Psoas muscle (tissue), 8 donors: ENCODE measurements at places on chromosomes 7 and 10. TPM values are rescaled to one million over a fixed set of nuclear protein-coding genes. Genes with fewer than 3 reads are reported as not detected.
A peak's percentile ranks its signal among the peaks of the same experiment; 100 is the strongest.

- H3K4me1 ChIP-seq: no peaks in the 10 kb centered on the region
- H3K4me3 ChIP-seq: no peak overlapping the region
- H3K27ac ChIP-seq: no peak overlapping the region
- no peaks in the 10 kb centered on the region for H3K27me3 ChIP-seq
- no peaks in the 10 kb centered on the region for H3K36me3 ChIP-seq
- DNase-seq: no peak
These were observed 434.5 kb downstream of the SUGCT start for GRCh38 chr7:40569326-40569725.

DNA sequence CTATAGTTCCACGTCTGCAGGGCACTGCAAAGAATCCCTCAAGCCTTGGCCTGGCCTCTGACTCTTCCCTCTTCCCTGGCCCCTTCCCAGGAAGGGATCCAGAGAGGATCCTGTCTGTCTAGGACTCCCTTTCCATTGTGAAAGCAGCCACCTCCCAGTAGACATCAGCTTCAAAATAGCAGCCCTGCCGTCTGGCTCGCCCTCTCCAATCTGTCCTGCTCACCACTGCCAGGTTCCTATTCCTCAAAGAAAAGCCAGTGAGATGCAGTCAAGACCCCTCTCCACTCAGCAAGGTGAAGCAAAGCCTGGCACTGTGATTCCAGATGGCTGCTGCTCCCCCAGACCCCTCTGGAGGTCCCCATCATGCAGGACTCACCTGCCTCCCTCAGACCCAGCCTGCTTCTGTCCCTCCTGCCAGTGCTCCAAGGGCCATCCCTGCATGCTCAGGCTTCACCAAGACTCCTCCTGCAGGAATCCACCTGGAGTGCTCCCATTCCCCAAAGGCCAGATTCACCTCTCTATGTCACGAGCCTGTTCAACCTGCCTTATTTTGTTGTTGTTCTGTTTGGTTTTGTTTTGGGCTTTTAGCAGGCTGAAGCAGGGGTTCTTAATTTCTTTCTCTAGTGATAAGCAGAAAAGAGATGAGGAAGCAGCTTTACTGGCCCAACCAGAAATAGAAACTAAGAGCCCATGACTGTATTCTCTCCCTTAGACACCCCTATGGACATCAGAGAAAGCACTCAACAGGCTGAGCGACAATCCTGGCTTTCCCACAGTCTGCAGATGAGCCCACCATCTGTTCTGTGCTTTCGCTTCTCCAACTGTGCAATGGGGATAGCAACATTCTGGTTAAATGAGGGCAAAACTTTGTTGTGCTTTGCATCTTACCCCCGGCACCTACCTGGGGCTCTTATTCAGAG is 305.1 kb downstream of the GRID1 start:
- no peak overlapping the region for H3K27ac ChIP-seq
- no peaks in the 10 kb centered on the region for H3K4me1 ChIP-seq
- no peak for DNase-seq
- H3K4me3 ChIP-seq: no peak overlapping the region
- H3K36me3 ChIP-seq: no peaks in the 10 kb centered on the region
- H3K27me3 ChIP-seq: no peaks in the 10 kb centered on the region

- peak overlapping the region; percentile 6 for H3K4me3 ChIP-seq
- peaks cover 44% of the 10 kb centered on the region for H3K4me1 ChIP-seq
- no peaks in the 10 kb centered on the region for H3K36me3 ChIP-seq
- peak overlapping the region; percentile 80 for H3K27ac ChIP-seq
These were observed 46.1 kb upstream of the SEPTIN7 start for GRCh38 chr7:35754741-35755140.

GRCh38 chr7:133550145-133550544 is 297.3 kb downstream of the EXOC4 start:
- DNase-seq: no peak
- H3K27me3 ChIP-seq: no peaks in the 10 kb centered on the region
- H3K36me3 ChIP-seq: no peaks in the 10 kb centered on the region
- H3K4me1 ChIP-seq: peaks cover 4% of the 10 kb centered on the region
- no peak overlapping the region for H3K4me3 ChIP-seq

DNA sequence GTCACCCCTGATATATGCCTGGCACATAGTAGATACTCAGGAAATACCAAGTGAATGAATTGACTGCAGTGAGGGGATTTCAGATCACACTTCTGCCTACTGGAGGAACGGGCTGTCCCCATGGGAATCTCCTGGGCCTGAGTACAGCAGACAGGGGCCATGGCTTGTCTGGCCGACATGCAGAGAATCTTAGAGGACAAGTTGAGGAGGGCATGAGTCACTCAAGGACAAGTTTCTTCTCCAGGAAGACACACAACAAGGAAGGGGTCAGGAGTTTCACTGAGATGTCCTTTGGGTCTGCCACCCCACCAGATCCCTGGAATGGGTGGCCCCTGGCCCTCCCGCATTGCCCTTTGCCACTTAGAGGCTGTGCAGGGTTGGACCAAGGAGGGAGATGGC is 20.7 kb downstream of the PLPP4 start:
- no peak overlapping the region for H3K27ac ChIP-seq
- H3K4me1 ChIP-seq: no peaks in the 10 kb centered on the region
- no peak overlapping the region for H3K4me3 ChIP-seq
- H3K36me3 ChIP-seq: no peaks in the 10 kb centered on the region

DNA sequence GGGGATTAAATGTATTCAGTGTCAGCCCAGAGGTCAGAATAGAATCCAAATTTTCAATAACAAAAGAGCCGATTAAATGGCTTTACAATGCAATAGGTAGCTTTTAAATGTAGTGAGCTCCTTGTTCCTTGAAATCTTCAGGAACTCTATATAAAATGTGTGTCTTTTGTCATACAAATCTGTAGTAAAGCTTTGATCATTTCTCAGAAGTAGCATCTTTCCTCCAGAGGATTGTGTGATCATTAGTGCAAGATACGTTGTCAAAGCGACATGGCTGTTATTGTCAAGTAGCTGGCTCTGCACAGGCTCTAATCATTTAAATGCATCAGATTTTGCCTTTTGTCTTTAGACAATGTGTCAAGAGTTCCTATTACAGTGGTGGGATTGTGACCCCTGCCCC is 116.1 kb upstream of the NAMPT start:
- H3K4me1 ChIP-seq: no peaks in the 10 kb centered on the region
- no peak overlapping the region for H3K4me3 ChIP-seq
- DNase-seq: no peak
- no peak overlapping the region for H3K27ac ChIP-seq
- H3K27me3 ChIP-seq: peaks cover 3% of the 10 kb centered on the region

DNA sequence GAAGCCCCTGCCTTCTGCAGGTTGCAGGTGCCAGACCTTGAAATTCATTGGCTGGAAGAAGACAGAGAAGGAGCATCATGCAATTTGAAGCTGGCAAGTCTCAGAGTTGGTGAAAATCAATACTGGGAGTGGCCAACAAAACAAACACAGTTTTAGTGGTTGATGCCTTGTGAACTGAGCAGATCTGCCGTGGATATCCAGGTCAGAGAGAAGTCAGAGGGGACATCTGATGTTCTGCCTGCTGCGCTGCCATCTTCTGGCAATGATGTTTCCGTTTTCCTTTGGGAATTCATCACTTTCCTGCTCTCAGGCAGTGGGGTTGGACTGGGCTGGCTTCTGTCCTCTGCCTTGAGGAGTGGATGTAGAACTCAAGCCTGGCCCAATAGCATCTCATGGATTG is 132.0 kb downstream of the RPS24 start:
- DNase-seq: no peak
- H3K36me3 ChIP-seq: no peaks in the 10 kb centered on the region
- H3K4me1 ChIP-seq: no peaks in the 10 kb centered on the region
- no peak overlapping the region for H3K4me3 ChIP-seq
- no peak overlapping the region for H3K27ac ChIP-seq
- peaks cover 6% of the 10 kb centered on the region for H3K27me3 ChIP-seq

GRCh38 chr7:153190452-153190851 is 430.9 kb downstream of the ACTR3B start:
- no peaks in the 10 kb centered on the region for H3K4me1 ChIP-seq
- no peak for DNase-seq
- H3K36me3 ChIP-seq: no peaks in the 10 kb centered on the region
- H3K4me3 ChIP-seq: no peak overlapping the region

DNA sequence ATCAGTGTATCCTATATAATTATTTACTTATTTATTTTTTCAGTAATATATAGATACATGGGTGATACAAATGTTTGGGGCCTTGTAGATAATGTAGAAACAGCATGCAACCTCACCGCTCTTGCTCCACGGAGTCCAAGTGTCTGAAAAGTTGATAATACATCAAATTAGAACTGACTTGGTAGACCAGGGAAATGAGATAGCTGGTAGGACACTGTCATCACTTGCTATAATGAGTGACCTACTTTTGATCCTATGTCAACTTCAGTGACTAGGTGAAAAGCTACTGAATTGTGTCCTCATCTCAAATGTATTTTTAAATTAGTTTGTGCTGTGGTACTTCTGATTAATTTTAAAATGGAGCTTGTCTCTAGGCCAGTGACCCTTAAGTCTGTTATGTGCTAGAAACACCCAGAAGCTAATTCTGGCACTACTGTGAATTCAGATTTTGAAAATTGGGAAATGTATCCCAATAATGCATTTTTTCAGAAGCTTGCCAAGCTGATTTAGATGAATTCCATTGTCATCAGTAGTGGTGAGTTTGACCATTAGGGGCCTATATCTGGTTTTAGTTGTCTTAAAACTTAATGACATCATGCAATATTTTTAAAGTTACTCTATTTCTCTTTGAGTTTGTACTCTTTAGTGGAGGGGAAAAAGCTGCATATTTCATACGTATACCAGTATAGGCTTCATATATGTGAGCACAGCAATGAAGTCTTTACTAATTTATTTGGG is 17.4 kb downstream of the CDK1 start:
- H3K4me3 ChIP-seq: no peak overlapping the region
- H3K27ac ChIP-seq: peak overlapping the region; percentile 59
- H3K4me1 ChIP-seq: no peaks in the 10 kb centered on the region
- H3K36me3 ChIP-seq: no peaks in the 10 kb centered on the region

DNA sequence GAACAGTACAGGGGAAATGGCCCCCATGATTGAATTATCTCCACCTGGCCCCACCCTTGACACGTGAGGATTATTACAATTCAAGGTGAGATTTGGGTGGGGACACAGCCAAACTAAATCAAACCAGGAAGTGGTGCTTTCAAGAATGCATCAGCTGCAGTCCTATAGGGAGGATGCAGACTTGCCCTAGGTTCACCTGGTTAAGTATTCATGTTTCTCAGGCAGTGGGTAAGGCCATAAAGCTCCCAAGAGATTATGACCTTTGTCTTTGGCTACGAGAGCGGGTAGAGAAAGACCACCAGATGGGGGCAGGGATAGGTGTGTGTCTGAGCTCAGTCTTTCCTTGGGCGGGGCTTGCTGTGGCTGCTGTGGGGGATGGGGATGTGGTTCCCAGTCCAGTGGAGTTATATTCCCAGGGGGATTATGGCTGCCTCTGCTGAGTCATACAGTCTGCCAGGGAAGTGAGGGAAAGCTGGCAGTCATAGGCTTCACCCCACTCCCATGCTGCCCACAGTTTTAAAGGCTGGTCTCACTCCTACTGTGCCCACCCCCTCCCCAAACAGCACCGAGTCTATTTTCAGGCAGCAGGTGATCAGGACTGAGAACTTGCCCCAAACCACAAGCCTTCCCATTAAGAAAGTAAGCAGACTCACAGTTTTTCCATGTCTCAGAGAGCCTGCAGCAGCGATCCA is 8.4 kb upstream of the R3HCC1L start:
- H3K36me3 ChIP-seq: no peaks in the 10 kb centered on the region
- no peaks in the 10 kb centered on the region for H3K4me1 ChIP-seq

DNA sequence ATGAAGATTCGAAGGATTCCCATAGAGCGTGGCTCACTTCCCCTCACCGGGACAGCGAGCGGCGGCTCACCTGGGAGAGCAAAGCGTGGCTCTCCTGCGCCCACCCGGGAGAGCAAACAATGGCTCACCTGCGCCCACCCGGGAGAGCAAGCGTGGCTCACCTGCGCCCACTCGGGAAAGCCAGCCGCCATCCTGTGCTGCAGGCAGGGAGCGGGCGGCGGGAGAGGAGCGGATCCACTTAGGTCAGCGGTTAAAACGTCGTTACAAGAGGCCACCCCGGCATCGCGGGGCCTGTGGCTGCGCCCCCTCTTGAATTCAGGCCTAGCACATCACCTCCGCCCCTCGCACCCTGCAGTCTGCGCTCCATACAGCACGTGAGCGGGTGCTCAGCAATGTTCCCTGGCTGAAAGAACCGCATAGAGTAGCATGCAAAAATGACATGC is 461 bp upstream of the FIGNL1 start:
- H3K27ac ChIP-seq: peak overlapping the region; percentile 70
- H3K27me3 ChIP-seq: no peaks in the 10 kb centered on the region
- no peak for DNase-seq
- H3K4me1 ChIP-seq: peaks cover 6% of the 10 kb centered on the region
- peak overlapping the region; percentile 69 for H3K4me3 ChIP-seq
- H3K36me3 ChIP-seq: peaks cover 25% of the 10 kb centered on the region

- peaks cover 79% of the 10 kb centered on the region for H3K36me3 ChIP-seq
- H3K27me3 ChIP-seq: no peaks in the 10 kb centered on the region
- peaks cover 13% of the 10 kb centered on the region for H3K4me1 ChIP-seq
- H3K4me3 ChIP-seq: no peak overlapping the region
- H3K27ac ChIP-seq: no peak overlapping the region
- DNase-seq: no peak
These were observed 6.5 kb downstream of the CBX3 start for GRCh38 chr7:26208040-26208439.

DNA sequence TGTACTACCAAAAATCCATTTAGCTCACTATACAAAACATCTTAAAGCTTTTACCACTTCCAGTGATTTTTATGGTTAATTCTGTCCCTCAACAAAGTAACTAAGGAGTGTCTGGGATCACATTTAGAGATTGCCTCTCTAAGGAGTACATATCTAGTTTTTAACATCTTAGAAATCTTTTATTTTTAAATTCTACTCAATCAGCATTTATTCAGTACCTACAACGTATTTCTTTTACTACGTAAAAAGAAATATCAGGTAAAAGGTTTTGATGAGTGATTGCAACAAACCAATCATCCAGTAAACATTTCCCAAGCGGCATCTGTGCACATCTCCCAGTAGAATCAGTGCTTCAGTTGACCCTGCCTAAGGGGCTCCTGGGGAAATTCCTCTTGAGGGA is 31.9 kb downstream of the LAMB1 start:
- peaks cover 6% of the 10 kb centered on the region for H3K36me3 ChIP-seq
- H3K4me1 ChIP-seq: peaks cover 4% of the 10 kb centered on the region
- H3K27ac ChIP-seq: peak overlapping the region; percentile 32
- DNase-seq: no peak
- no peaks in the 10 kb centered on the region for H3K27me3 ChIP-seq

- no peak overlapping the region for H3K27ac ChIP-seq
- H3K36me3 ChIP-seq: no peaks in the 10 kb centered on the region
- no peaks in the 10 kb centered on the region for H3K4me1 ChIP-seq
- H3K27me3 ChIP-seq: no peaks in the 10 kb centered on the region
- H3K4me3 ChIP-seq: no peak overlapping the region
These were observed 148.4 kb downstream of the SEMA3D start for GRCh38 chr7:85038466-85038865.

Gene IL6
- total RNA-seq: 4.6 TPM

Gene CLDN4
- total RNA-seq: 0.16 TPM

Gene DUSP5
- 1.3 TPM for total RNA-seq

Gene CDK1
- total RNA-seq: 0.62 TPM
